ENCODE measurements at places on chromosomes 3 and 15. TPM values are rescaled to one million over a fixed set of nuclear protein-coding genes. Genes with fewer than 3 reads are reported as not detected.

- DNase-seq, result no peak
Measured at GRCh38 chr3:11553436-11554235, 90.1 kb downstream of the VGLL4 start.

GRCh38 chr3:53833700-53834099 lies 12.5 kb downstream of the CHDH start:
- no peak for DNase-seq

- DNase-seq, result no peak
Measured at GRCh38 chr3:71905426-71905825, 120.5 kb upstream of the PROK2 start.

DNA sequence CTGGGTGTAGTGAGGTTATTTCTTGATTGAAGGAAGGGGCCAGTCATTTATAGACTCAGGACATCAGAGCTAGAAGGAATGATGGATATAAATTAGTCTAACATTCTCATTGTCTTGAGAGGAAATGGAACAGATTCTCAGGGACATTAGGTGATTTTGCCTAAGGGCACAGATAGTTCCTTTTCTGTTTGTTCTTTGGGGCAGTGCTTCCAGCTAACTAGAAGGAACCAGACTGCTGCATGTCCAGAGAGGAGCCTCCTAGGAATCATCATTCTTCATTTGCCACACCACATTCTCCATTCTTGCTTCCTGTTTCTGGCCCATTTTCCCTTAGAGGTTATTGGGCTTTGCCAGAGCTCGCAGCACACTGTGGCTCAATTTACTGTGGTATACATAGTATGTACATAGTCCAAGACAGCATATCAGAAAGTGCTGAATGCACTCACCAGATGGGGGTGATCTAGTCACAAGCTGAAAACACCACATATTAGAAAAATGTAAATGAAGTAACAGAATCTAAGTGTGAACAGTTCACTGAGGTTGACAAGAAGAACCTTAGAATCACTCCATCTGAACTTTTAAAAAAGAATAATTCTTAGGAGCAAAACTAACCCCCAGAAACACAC lies 62.7 kb upstream of the MYZAP start:
- DNase-seq, result no peak

GRCh38 chr3:46337911-46338310 lies 16.0 kb upstream of the CCR2 start:
- no peak for DNase-seq

DNA sequence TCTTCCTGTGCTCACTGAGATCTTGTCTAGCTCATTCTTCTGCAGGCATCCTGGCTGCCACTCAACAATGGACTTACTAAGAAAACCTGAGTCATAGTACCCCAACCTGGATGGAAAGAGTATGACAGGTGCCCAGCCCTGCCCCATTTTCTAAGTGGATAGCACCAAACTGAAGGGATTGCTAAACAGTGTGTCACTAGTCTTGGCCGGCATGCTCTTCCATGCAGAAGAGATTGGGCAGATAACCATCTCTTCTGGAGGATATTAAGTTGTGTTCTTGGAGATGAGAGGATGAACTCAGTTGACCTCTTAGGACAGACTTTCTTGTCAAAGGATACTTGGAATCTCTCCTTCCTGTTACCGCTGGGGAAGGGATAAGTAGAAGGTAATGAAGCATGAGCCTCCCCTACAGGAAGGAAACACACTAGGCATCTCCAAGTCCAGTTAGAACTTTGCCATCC lies 797.5 kb downstream of the AGBL1 start:
- DNase-seq, result no peak

DNA sequence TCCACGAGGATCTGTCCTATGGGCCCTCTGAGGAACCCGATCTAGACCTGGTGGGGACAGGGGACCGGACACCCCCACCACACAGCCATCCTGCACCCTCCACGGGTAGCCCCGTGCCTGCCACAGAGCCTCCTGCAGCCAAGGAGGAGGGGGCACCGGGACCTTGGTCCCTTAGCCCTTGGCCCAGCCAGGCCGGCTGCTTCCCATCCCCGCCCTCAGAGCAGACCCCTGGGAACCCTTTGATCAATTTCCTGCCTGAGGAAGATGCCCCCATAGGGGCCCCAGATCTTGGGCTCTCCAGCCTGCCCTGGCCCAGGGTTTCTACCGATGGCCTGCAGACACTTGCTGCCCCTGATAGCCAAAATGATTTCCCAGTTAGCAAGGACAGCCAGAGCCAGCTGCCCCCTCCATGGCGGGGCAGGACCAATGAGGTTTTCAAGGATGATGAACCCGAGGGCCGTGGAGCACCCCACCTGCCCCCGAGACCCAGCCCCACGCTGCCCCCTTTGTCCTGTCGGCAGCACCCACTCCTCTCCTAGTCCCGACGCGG lies 91.5 kb downstream of the TBC1D2B start:
- DNase-seq, result no peak

DNA sequence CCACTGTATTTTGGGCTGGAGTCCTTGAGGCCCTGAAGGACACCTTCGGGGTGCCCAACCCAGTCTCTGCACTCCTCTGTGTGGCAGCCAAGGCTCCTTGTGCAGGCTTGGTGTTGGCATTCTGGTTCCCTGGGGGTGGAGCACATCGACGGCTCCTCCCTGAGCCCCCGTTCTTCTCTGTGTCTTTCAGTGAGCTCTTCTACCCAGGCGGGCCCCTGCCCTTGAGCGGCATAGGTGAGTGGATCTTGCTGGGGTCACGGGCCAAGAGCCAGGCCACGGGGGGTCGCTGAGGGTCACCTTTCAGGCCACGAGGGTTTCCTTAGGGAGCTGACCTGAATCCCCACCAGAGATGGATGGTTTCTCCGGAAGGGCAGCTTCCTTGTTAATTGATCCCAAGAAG lies 234.8 kb downstream of the SNRPN start:
- DNase-seq, result no peak

DNA sequence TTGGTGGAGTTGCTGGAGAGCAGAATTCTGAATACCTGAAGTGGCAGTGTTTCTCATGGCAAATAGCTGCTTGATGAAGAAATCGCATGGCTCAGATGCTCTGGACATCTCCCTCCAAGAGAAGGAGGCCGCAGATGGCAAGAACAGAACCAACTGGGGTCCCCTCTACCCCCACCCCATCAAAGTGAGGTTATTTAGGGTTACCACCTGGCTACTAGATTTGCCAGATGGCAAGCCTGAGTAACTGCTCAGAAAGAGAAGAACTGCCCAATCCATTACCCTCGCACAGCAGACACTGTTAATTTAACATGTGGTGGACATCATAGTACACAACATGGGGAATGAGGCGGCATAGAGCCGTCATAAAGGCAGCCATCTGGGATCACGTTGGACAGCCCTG lies 30.5 kb upstream of the LIPC start:
- no peak for DNase-seq

DNA sequence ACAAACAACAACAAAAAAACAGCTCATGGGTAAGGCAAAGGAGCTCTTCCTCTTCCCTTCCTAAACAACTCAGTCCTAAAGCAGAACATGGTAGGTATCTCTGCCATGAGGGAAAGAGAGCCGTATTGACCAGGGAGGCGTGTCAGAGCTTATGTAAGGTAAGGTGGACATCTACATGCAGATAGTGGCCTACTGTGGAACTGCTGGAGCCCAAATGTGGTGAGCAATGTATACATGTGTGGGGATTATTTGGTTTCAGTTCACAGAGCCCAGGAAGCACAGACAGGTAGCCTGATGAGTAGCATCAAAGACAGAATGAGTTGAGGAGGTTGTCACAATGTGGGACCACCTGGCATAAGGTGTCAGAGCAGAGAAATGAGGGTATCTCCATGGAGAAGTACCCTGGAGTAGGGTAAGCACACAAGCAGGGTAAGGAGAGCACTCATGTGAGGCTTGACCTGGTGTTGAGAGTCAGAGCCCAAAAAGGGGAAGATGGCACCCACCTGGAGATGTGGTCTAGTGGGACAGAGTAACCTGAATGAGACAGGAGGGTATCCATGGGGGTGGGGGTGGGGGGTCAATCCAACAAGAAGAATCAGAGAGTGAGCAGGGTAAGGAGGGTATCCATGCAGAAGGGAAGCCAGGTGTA lies 45.5 kb downstream of the DENND6A start:
- no peak for DNase-seq

GRCh38 chr15:83153288-83153687 lies 45.8 kb downstream of the TM6SF1 start:
- no peak for DNase-seq

Gene VGLL3
- 5.0 TPM for total RNA-seq

Gene MUC4
- not detected for total RNA-seq

Gene SNURF
- total RNA-seq, result 10.4 TPM

Gene PLAAT1
- 0.26 TPM for total RNA-seq

All from pulmonary artery endothelial cell (primary cell).